ENCODE measurements at places on chromosomes 5 and 9.

- no peak for DNase-seq
These were observed 142.0 kb downstream of the AOPEP start for GRCh38 chr9:94868464-94868863.

GRCh38 chr9:78605041-78606000, 308.4 kb downstream of the PSAT1 start:
- DNase-seq: no peak

- no peak for DNase-seq
These were observed 428.8 kb upstream of the CLINT1 start for GRCh38 chr5:158287643-158288271.

DNA sequence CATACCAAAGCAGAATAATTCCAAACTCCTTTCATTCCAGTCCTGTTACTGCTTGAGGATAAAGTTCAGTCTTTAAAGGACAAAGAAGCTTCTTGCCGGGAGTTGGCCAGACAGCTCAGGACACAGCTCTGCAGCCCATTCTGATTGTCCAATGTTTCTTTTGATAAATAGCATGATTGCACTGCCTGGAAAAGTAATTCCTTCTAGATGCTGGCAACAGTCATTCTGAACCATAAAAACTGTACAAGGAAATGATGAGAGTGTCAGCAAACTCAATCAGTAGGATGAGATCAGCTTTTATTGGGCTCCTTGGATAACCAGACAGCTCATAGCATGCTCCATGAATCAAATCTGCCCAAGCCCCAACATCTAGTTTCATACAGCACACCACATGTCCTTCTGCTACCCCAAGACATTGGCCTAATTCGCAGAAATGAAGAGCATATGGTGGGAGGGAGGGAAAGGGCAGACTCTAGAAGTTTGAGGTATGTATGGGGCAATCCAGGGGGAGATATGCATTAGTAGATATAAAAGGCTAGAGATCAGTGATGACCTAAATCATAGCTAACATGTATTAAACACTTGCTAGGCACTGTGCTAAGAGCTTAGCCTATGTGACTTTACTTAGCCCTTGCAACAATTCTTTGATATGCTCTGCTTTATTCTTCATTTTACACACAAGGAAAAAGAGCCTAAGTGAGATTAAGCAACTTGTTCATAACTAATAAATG, 219.9 kb upstream of the NREP start:
- DNase-seq: no peak

GRCh38 chr9:110185806-110186205, 22.2 kb downstream of the C9orf152 start:
- no peak for DNase-seq

- DNase-seq: no peak
These were observed 80.3 kb upstream of the RPS23 start for GRCh38 chr5:82358457-82358856.

DNA sequence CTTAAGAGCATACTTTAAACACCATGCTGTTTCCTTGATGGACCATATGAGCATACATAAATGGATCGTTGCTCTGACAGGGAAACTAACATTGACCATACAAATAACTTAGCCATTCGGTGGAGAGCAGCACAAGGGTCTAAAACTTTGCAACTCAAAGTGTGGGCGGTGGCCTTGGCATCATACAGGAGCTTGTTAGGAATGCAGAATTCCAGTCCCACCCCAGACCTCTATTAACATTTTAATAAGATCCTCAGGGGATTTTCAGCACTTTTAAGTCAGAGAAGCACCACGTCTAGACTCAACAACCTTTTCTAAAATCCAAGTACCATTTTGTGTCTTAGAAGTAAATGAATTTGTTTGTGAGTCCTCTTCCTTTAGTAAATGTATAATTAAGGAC, 260.9 kb downstream of the EBF1 start:
- DNase-seq: no peak

- peak; percentile 49 for DNase-seq
These were observed 60.0 kb downstream of the CSNK1G3 start for GRCh38 chr5:123571927-123572326.

DNA sequence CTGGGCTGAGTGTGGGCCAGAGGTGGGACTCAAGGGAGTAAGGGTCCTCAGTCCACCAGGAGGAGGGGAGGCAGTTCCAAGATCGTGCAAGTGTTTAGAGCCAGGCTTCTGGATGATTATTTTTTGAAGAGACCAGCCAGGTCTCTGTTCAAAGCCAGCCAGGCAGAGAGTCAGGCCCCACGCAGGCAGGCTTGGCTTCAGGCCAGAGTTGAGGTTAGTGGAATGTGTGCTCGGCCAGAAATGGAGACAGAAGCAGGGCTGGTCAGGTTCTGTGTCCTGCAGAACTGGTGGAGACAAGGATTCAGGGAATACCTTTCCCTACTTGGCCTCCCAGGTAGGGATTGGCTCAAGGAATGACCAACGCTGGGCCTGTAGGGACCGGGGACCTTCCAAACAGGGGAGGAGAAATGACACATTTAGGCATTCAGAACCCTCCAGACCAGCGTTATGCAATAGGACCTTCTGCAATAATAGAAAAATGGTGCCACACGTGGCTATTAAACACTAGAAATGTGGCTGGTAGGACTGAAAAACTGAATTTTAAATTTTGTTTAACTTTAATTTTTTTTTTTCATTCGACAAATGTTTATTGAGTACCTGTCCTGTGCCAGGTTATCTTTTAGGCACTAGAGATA, 106.2 kb downstream of the CMYA5 start:
- peak; percentile 72 for DNase-seq

GRCh38 chr9:37083654-37084053, 36.7 kb upstream of the ZCCHC7 start:
- DNase-seq: no peak

DNA sequence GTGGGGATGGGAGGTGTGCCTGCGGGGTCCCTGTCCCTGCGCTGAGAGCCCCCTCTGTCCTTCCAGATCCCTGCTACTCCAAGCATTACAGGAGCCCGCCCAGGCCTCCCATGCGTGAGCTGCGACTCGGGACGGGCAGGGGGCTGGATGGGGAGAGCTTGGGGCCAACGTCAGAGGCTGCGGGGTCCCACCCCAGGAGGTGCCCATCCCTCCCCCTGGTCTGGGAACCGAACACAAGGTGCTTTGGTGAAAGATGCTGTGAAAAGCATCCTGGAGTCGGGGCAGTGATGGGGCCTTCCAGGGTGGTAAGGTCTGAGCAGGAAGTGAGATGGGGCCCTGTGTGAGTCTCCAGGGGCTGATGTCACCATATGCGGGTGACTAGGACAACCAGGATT, 2.7 kb downstream of the LCN9 start:
- DNase-seq: no peak

DNA sequence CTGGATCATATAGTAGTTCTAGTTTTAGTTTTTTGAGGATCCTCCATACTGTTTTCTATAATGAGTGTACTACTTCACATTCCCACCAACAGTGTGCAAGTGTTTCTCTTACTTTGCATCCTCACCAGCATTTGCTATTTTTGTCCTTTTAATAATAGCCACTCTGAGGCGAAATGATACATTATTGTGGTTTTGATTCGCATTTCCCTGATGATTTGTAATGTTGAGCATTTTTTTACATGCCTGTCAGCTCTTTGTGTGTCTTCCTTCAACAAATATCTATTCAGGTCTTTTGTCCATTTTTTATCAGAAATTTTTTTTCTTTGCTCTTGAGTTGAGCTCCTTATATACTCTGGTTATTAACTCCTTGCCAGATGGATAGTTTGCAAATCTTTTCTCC, 114.0 kb downstream of the ADAMTSL1 start:
- no peak for DNase-seq

- DNase-seq: peak; percentile 44
These were observed 30.9 kb upstream of the SLC46A2 start for GRCh38 chr9:112921549-112921948.

GRCh38 chr5:83343299-83343698, 128.2 kb upstream of the VCAN start:
- no peak for DNase-seq

- DNase-seq: no peak
These were observed 113.3 kb downstream of the MAPKAP1 start for GRCh38 chr9:125593581-125594222.

DNA sequence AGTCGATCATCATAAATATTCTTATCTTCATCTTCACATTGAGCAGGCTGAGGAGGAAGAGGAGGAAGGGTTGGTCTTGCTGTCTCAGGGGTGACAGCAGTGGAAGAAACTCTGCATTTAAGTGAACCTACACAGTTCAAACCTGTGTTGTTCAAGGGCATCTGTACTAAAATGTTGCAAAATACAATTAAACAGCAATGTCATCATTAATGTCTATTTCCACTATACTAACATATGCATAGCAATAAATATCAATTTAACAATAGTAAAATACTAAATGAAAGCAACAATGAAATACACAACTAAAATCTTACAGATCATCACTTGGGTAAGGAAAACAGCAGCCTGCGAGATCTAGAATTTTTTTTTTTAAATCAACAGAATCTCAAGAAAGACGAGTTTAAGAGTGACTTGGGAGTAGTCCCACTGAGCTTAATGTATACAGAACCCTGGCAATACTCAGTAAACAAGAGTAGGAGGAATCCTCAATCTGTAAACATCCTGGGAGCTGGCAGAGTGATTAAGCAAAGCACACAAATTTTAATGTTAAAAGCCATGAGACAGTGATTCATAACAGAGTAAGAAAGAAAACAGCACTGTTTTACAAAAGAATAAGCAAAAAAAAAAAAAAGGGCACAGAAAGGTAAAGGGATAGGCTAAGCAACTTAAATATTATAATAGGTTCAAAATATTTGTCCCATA, 10.0 kb downstream of the HOMER1 start:
- no peak for DNase-seq

GRCh38 chr5:158080112-158080511, 221.2 kb upstream of the CLINT1 start:
- no peak for DNase-seq

DNA sequence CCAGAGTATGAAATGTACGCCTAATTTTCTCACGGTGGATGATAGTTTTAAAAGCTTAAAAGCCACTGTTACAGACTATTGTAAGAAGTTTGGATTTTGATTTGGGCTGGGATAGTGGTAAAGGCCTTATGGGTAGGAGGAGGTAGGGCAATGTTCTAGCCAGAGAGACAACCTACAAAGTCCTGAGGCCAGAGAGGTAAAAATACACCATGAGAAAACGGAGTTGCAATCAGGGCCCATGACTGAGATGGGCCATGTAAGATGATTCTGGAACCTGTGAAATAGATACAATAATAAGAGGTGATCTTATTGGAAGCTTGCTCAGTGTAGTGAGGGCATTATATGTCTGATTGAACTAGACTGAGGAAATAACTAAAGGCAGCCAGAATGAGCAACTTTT, 188.8 kb downstream of the RFX3 start:
- no peak for DNase-seq

- no peak for DNase-seq
These were observed 7.9 kb upstream of the HAND1 start for GRCh38 chr5:154485850-154486426.

DNA sequence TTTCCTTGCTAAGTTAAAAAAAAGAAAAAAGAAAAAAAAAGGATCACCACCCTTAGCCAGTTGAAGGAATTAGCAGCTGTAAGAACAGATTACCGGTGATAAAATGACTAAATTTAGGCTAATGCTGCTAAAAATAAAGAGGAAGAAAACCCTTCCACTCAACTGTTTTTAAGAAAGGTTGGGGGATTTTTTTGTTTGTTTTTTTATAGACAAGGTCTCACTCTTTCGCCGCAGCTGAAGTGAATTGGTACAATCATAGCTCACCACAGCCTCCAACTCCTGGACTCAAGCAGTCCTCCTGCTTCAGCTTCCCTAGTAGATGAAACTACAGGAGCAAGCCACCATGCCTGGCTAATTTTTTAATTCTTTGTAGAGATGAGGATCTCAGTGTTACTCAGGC, 101.7 kb downstream of the SNCAIP start:
- no peak for DNase-seq

DNA sequence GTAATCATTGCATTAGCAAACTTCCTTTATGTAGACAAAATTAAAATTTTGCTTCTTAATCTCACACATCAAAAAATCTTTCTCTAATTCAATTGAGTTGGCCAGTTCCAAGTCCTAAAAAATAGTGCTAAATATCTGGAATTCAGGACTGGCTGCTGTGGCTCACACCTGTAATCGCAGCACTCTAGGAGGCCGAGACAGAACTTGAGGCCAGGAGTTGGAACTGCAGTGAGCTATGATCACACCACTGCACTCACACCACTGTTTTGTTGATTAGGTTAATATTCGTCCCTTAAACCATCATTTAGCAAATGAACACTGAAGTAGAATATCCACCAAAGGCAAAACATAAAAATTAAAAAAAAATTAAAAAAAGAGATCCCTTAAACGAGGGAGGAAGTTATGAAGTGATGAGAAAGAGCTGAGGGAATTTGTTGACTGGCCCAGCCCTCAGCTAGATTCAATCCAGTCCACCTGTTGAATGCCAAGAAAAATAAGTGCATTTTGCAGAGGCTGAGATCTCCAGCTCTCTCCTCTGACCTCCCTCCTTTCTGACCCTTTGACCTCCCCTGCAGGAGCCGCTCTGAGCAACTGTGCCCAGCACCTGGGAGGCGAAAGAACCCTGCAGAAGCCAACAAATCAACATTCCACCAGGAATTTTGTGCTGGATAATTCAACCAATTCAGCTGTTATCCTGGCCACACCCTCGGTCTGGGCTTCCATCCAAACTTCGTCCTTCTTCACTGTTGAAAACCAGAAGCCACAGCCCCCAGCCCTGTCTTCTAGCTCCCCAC, 96.8 kb downstream of the OR2K2 start:
- DNase-seq: no peak

DNA sequence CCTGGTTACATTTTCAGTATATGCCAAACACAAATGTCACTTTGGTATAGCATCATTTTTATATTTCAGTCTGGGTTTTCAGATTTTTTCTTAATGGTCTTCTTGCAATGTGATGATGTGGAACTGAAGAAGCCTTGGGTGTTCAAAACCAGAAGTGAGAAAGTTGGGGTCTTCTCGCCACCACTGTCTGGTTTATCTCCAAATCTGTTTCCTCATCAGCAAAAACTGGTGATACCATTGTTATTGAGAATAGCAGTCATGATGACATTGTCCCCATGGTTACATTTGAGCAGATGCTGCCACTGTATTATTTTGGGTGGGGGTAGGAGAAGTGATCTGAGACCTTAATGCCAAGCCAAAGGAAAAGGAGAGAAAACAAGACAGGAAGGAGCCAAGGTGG, 85.9 kb upstream of the MAP3K1 start:
- DNase-seq: no peak

DNA sequence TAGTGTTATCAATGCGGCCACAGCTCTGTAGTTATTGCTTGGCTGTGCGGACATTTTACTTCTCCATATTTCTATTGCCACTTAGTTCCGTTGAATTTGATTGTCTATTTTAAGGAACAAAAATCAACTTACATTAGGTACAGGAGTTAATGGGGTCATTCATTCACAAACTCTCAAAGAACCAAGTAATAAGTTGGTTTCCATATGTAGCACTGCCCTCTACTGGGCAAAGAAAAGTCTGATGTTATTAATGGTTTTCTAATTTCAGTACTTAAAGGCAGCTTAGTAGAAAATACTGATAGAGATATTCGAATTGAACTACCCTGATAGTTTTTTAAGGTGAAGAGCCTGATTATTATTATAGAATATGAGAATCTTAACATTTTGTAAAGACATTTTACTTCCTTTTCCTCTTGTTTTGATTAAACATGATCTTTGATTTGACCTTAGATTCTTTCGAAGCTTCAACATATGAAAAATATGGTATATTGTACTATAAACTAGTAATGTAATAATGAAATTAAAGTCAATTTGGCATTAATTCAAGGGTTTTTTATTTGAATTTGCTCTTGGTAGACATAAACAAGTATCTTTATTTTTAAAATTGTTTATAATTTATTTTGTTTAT, 119.5 kb upstream of the CTNND2 start:
- DNase-seq: peak; percentile 46

All from hematopoietic multipotent progenitor cell treated with erythropoietin and hydrocortisone succinate and interleukin-3 and kit ligand, for 8 days (in vitro differentiated cells).